ENCODE measurements at places on chromosomes 2 and 18. TPM values are rescaled to one million over a fixed set of nuclear protein-coding genes. Genes with fewer than 3 reads are reported as not detected.

The LRP2 gene
- total RNA-seq = 0.72 TPM

- no peak for DNase-seq
These were observed 293.7 kb upstream of the ACVR2A start for GRCh38 chr2:147550995-147551731.

The PSMA8 gene
- 6.3 TPM for total RNA-seq

The CDH2 gene
- 53.4 TPM for total RNA-seq

- peak; percentile 33 for DNase-seq
These were observed 368.2 kb downstream of the IRS1 start for GRCh38 chr2:226431288-226431948.
